C1 segment of cervical spinal cord (tissue), 14 donors: ENCODE measurements at places on chromosomes 16 and 17.

GRCh38 chr16:86979984-86980553 is 337.1 kb downstream of the C16orf95 start:
- DNase-seq: no peak

DNA sequence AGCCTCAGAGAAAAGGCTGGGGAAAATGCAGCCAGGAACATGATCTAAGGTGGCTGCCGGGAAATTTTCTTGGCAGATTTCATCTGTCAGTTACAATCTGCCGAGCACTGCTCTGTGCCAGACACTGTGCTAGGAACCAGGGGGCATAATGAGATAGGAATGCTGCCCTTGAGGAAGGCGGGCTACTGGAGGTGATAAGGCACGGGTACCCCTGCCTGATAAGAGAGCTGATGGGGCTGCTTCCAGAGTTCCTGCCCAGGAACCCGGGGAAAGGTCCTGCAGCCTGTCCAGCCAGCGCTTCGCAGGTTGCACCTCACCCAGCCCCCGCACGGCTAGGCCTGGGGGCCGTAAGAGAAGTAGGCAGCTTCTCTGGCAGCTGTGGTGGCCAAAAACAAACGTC is 3.1 kb downstream of the SCNN1G start:
- no peak for DNase-seq

GRCh38 chr16:78390092-78390491 is 290.6 kb downstream of the WWOX start:
- DNase-seq: no peak

- no peak for DNase-seq
These were observed 1.6 kb downstream of the HEATR3 start for GRCh38 chr16:50067290-50067853.

- DNase-seq: no peak
These were observed 13.6 kb upstream of the CCL5 start for GRCh38 chr17:35893751-35894150.

GRCh38 chr17:47200325-47200664 is 8.9 kb upstream of the MYL4 start:
- DNase-seq: no peak

GRCh38 chr17:50685334-50685665 is 22.4 kb downstream of the ANKRD40 start:
- no peak for DNase-seq

GRCh38 chr17:18965530-18966236 is 13.7 kb downstream of the SLC5A10 start:
- no peak for DNase-seq

DNA sequence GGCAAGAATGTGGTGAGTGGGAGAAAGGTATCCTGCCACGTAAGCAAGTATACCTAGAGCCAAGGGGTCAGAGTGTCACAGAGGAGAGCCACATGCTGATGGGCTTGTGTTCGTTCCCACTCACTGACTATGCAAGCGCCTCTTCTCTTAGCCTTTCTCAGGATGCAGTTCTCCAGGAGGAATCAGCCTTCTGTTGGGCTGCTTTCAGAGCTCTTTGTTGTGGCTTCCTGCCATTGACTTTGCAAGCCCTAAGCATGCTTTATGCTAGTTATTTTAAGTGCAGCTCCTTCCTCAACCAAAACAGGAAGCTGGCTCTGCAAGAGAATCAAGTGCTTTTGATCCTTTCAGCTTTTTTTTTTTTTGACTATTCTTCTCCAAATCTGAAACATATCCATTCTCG is 66.6 kb downstream of the SIAH1 start:
- DNase-seq: no peak

GRCh38 chr17:63445571-63445953 is 544 bp downstream of the CYB561 start:
- no peak for DNase-seq

DNA sequence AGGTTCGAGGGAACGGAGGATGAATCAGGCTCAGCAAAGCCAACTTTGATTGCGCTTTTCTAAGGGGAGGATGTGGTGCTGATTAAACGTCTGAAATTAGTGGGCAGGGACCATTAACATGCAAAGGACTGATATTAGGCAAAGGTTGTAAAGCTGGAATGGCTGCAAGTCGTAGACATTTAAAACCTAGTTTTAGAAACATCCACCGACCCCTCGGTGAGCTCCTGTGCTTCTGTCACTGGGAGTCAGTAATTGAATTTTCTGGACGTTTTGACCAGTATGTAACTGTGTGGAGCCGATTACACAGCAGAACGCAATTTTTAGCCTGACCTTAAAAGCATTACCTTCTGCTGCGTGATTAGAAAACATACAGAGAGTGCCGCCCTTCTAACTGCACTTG is 220.6 kb upstream of the HSBP1 start:
- DNase-seq: no peak
